ENCODE measurements at places on chromosomes 3 and 15.

- no peak for DNase-seq
Measured at GRCh38 chr15:38053205-38053604, 118.8 kb downstream of the TMCO5A start.

GRCh38 chr15:62063825-62064635 is 2.7 kb upstream of the C2CD4A start:
- DNase-seq = no peak

DNA sequence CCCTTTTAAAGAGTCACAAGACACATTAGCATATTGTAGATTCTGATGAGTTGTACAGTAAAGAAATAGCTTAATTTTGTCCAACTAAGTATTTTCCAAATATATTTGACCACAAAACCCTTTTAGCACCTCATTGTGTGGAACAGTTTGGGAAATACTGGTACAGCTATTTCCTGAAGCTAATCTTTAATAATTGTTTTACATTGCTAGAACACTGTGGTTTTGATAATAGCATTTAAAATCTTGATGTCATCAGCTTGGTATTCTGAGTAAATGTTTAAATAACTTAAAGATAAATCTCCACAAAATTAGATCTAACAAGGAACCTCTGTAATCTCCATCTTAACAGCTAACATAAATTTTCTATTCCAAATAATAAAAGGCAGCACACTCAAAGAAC is 140.0 kb upstream of the MLF1 start:
- DNase-seq = no peak

DNA sequence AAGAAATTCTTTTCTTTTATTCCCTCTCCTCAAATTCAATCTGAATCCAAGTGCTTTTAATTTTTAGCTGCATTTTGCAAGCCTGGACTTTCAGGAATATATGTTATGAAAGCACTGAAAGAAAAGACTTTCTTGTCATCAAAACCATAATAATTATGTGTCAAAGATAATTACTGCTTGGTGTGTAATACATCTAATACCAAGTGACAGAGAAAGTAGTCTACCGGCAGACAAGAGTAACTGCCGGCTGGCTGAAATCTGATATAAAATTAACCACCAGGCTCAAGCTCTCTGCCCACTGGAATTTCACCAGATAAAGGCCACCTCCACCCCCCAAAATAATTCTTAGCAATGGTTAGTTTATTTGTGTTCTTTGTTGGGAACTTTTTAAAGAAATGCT is 220.9 kb upstream of the CDIN1 start:
- DNase-seq = no peak

- DNase-seq = no peak
Measured at GRCh38 chr3:109702252-109702651, 364.9 kb upstream of the DPPA4 start.

- DNase-seq = no peak
Measured at GRCh38 chr3:138862531-138862923, 27.8 kb upstream of the PIK3CB start.

DNA sequence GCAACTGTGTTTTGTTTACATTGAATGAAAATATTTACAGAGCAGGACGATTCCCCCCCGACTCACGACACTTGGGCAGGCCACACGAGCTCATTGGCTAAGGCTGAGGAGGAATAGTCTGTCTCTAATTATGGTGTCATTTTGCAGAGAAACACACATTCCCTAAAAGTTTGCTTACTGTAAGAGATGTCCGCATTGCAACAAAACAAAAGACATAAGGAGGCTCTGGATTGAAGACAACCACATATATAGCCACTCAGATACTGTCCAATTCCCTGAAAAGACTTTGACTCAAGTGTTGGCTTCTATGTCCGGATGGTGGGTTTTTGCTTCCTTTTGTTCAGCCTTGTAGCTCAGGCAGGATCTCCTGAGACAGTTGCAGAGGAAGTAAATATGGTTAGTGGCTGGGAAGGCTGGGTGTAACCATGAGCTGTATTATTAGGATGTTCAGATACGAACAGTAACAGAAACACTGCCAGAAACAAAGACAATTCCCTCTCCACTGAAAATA is 170.4 kb downstream of the KLHL25 start:
- DNase-seq = no peak

DNA sequence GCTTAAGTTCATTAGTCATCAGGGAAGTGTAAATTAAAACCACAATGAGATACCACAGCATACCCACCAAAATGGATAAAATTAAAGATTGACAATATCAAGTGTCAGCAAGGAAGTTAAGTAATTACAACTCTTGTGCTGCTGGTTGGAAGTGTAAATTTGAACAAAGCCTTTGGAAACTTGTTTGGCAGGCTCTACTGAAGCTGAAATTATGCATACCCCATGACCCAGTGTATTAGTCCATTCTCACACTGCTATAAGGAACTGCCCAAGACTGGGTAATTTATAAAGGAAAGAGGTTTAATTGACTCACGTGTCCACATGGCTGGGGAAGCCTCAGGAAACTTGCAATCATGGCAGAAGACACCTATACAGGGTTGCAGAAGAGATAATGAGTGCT is 196.1 kb downstream of the PDCD6IP start:
- DNase-seq = no peak

- DNase-seq = peak; percentile 61
Measured at GRCh38 chr3:187750006-187750512, 4.8 kb upstream of the BCL6 start.

DNA sequence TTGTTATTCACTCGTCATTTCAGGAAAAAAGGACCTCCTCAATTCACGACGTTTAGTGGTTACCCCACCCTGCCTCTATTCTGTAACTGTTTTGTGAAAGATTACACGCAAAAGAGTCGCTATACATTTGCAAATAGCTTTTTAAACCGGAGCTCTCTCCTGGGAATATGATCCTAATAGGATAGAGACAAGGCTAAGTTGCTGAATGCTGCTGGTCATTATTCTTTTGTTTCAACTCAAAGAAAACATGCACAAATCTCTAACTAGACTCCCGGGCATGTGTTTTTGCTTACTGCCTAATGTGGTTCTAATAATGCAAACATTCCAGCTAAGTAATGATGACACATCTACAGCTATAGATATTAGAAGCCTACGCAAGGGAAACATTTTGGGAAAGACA is 214.6 kb upstream of the MDFIC2 start:
- no peak for DNase-seq

GRCh38 chr3:72279068-72279604 is 494.2 kb upstream of the PROK2 start:
- DNase-seq = no peak

GRCh38 chr3:5572168-5572567 is 384.7 kb downstream of the EDEM1 start:
- DNase-seq = no peak

DNA sequence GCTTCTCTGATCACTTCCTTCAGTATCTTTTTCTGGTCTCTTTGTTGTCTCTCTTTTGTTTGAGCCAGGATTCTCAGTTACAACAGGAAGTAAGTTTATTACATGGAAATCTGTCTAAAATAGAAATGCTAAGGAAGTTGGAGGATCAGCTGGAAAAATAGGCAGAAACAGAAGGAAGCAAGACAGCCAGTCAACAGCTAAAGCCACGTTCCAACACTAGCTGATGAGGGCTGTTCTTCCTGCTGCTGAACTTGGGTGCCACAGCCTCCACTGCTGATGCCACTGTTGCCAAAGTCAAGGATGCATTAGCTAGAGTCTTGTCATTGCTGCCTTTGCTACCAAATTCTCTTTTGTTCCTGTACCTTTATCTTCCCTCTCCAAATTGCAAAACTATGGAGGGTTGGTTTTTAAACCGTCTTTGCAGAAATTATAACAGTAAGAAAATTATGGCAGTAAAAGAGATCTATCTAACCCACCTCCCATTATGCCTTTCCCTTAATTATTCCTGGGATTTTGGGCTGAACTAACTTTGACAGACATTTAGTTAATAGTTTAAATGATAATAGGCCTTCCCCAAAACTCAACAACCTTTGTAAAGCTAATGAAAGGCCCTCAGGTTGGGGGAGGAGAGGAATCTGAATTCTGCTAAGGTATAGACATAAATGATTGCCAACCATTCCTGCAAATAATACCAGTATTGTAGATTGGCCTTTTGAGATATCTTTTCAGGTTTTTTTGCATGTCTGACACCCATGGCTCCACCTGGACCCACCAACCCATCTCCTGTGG is 27.4 kb upstream of the OR5K4 start:
- no peak for DNase-seq

DNA sequence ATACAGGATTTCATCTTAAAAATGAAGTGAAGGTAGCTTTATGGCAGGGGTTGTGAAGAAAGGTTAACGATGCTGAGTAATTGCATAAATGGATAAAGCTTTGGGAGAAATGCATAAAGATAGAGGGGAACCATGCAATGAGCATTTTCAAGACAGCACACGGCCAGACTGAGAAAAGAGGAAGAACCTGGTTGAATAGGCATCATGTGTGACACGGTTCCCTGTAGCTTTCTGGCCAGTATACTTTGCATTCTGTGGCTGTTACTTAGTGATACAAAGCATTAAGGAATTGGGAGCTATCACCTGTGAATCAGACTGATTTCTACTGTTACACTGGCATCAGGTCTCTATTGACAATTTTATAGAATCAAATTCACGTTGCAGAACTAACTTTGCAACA is 33.3 kb downstream of the NR2C2 start:
- no peak for DNase-seq

GRCh38 chr3:170490828-170491560 is 72.3 kb downstream of the CLDN11 start:
- DNase-seq = no peak

- DNase-seq = no peak
Measured at GRCh38 chr3:24310887-24311286, 183.8 kb downstream of the THRB start.

GRCh38 chr3:109927161-109927560 is 589.8 kb upstream of the DPPA4 start:
- DNase-seq = no peak

DNA sequence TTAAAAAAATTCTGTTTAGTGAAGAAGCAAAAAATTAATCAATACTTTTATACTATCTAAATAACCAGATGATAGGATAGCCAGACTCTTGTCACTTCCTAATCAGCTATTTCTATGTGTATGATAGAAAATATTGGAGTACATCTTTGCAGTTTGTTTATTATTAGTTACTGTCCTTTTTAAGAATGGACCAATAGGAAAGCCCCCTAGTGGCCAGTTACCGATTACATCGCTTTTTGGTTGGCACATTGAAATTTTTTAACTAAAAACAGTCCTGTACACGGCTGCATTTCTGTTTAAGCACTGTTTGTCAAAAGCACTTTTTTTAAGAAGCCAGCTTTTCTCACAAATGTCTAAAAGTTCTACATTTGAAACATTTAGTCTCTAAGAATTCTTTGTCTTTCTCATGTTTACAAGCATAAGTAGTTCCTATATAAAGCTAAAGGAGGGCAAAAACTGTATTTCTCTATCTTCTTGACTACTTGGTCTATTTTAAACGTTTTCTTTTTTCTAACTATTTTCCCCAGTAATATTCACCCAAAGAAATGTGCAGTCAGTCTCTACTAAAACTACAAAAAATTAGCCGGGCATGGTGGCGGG is 253.2 kb upstream of the LRTM1 start:
- DNase-seq = no peak

DNA sequence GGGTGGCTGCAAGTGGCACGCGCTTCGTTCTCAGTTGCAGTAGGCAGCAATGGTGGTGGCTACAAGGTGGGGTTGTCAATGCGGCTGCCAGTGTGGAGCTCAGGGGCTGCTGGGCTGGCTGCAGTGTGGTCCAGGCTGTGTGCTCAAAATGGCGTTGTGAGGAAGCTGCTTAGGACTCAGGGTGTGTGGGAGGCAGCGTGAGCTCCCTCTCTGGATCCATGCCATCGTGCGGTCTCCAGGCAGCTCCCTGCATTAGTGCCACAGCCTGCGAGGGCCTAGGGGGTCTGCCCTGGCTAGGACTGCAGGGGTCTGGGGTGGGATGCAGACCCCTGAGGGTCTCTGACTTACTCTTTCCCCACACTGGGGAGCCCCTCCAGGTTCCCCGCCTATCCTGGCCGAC is 397.2 kb downstream of the OCA2 start:
- DNase-seq = no peak

GRCh38 chr3:134650431-134651346 is at the start of gene KY:
TSS of gene KY (minus strand) at chr3:134651022. CDS start at chr3:134650960, 62 bp downstream.
- DNase-seq = no peak

- no peak for DNase-seq
Measured at GRCh38 chr3:135215516-135215915, 420.5 kb downstream of the EPHB1 start.

- no peak for DNase-seq
Measured at GRCh38 chr3:81829937-81830336, 68.5 kb upstream of the GBE1 start.

- no peak for DNase-seq
Measured at GRCh38 chr15:98980899-98981228, 26.7 kb downstream of the PGPEP1L start.

GRCh38 chr15:101203607-101204189 is 48.1 kb downstream of the CHSY1 start:
- DNase-seq = no peak

GRCh38 chr3:83769791-83770663 is 1188.8 kb upstream of the CADM2 start:
- no peak for DNase-seq

- DNase-seq = no peak
Measured at GRCh38 chr3:28698706-28699105, 350.1 kb upstream of the AZI2 start.

DNA sequence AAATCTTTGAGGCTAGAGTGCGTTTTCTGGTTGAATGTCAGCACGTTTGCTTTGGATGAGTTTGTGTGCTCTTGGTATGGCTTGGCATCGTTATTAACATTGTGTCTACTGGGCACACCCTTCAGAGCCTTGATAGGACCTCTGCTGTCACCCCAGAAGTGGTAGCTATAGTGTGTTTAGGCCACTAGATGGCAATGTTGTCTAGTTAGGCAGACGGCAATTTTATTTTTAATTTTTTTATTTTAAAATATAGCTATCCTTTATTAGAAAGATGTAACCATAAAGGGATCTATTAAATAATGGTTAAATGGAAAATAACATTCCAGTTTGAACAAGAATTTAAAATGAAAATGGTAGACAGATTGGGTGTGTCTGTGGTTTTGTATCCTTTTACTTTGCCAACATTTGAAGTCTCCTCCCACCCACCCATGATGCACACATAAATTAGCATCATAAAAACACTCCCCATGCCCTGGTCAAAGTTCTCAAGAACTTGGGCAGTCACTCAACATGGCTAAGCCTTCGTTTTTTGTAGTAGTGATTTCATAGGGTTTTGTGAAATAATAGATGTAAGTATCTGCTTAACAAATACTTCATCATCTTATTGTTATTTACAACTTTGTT is 200.7 kb downstream of the KCNH8 start:
- no peak for DNase-seq

DNA sequence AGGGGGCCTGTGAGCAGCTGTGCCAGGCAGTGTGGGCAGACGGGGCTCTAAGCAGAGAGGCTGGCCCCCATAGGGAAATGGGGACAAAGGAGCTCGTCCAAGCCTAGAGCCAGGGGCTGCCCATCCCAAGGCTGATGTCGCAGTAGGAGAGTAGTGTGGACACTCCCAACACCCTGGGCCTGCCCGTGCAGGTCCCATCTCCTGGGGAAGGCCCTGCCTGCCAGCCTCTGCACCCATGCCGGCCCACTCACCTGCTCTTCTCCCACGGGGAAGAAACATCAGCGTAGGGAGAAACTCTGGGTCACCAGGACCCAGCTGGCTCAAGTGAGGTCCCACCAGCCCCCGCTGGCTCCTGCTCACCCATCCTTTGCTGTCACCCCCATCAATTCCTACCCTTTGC is 10.7 kb upstream of the DUSP7 start:
- no peak for DNase-seq
